ENCODE measurements at places on chromosomes 16 and 17.

DNA sequence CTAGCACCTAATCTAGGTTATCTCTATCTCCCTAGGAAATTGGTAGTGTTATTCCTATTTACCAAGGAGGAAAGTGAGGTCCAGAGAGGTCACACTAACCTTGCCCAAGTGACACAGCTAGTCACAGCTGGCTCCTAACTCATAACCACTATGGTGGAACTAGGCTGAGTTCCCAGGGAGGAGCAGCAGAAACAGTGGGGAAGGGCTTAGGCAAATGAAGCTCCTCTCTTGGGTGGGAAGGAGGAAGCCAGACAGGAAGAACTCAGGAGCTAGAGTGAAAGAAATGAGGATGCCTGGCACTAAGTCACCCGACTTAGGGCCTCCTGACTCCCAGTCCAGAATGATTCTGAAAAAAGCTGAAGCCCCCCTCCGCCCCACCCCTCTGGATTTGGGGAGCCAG lies 34.5 kb downstream of the PSME3IP1 start:
- DNase-seq: no peak

DNA sequence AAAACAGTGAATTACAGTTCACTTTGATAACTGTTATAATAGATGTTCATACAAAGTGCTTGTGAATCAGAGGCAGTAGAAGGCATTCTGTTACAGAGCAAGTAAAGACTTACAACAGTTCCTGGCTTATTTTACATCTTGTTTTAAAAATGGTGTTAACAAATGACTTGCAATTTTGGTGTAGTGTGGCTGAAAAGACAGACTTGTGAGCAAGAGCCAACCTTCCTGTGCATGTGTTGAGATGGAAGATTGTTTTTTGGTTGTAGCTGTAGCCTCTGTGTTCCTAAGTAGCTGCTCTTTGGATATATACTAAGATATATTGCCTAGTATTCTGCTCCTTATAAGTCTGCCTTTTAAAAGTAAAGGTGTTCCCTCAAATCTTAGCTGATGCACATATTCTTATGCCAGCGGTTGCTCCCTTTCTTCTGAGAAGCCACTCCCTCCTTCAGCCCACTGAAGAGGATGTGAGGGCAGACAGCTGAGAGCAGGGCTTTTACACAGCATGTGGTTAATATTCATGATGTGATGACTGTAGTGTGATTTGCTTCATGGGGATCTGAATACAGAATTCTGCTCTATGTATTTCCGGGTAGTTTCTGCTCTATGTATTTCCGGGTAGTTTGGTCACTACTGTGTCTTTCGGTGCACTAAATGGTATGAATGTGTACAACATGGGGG lies 182.3 kb downstream of the PHKB start:
- no peak for DNase-seq

DNA sequence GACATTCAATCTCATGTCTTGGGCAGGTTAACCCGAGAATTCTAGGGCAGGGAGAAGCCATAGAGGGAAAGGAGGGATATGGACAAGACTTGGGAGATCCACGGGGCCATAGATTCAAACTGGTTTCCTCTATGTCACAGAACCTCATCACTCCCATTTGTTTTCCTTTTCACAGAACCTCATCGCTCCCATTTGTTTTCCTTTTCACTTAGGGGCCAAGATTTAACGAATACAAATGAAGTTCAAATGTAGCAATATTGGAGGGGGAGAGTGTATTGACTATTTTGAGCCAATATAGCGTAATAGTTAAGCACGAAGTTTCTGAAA lies 39.3 kb upstream of the LONP2 start:
- no peak for DNase-seq

DNA sequence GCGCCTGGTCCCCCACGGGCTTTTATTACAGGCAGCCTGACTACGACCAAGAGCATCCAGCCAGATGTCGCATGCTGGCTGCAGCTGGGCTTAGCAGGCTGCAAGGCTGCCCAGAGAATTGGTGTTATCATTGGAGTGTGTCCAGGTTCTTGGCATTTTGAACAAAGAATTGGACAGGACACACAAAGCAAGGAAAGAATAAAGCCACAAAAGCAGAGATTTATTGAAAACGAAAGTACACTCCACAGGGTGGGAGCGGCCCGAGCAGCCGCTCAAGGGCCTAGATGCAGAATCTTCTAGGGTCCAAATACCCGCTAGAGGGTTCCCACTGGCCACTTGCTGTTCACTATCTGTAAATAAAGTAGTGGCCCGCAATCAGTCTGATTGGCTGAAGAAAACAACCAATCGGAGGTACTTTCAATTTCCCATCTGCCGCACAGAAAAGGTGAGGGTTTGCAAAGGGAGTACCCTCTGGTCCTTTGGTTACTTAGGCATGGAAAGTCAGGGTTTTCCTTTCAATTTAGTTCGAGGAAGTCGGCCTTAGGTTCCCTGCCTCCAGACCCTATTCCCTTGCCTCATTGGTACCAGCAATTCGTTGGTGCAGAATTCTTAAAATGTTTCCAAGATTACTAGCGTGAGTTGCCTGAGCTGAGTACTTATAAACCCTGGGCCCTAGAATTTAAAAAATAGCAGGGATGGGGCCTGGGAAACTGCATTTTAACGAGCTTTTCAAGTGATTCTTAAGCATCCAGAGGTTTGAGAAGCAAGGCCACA lies 38.5 kb upstream of the CNEP1R1 start:
- no peak for DNase-seq

DNA sequence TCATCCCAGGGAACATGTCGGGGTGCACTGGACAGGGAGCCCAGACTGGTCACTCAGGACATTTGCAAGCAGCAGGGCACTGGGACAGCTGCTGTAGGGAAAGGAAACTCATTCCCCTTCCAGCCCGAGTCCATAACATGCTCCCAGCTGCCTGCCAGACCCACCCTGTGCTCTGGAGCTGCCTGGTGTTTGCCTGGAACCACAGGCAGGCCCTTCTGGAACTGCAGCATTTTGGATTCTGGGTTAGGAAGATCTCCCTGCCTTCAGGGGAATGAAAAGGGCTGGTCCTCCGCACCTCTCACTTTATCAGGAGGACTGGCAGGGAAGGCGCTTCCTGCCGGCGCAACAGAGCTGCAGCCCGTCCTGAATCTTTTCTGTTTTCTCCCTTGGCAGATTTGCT lies 41.2 kb downstream of the MEAK7 start:
- no peak for DNase-seq

DNA sequence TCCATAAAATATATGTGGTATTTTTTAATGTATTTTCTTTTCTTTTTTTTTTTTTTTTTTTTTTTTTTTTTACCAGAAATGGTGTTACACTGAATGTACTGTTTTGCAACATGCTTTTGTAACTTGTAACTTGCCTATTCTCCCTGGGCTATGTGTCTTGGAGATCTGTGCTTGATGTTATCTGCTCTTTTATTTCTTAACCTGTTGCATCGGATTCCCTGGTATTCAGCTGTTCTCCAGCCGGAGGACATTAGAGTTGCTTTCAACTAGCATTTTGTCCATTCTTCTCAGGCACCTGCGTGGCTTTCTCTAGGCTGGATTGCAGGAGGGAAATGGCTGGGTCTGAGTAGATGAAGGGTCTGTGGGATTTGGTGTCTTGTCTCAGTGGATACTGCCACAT lies 47.4 kb downstream of the KATNIP start:
- DNase-seq: no peak

DNA sequence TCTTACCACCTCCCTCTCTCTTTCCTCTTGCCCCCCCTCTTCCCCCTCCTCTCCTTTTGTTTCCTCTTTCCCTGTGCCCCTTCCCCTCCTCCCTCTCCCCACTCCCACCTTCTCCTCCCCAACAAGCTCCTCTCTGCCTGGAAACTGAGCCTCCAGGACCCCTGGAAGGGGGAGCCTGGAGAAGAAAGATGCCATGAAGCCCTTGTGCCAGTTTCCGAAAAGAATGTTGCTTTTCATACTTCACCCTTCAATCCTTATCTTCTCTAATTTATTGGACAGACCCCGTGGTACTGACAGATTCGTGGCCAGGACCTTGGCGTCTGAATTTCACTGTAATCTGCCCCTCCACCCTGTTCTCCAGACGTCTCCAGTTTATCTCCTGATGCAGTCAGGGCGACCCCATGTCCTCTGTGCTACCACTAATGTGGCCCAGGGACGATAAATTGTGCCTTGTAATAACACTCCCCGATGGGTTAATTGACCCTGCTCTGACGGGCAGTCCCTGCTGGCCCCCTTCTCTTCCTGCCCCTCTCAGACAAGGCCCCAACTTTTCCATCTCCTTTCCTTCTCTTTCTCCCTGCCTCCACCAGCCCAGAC lies 138.4 kb upstream of the GSE1 start:
- no peak for DNase-seq

GRCh38 chr17:79355165-79355564 lies 255.7 kb downstream of the RBFOX3 start:
- DNase-seq: no peak

DNA sequence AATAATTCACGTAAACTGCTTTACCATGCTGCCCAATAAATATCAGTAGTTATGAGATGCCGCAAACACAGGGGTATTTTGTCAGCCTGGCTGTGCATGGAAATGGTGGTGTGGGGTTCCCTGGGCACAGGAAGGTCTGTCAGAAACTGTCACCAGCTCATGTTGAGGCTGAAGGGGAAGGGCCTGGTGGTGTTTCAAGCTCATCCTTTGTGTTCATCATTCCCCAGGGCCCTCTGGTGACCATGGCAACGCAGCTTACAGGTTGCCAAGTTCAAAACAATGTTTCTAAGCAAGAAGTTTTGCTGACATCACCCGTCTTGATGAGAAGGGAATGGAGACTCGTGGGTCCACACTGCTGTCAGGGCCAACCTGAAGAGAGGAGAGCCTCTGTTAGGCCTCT lies 348.9 kb upstream of the C16orf82 start:
- peak; percentile 1 for DNase-seq

DNA sequence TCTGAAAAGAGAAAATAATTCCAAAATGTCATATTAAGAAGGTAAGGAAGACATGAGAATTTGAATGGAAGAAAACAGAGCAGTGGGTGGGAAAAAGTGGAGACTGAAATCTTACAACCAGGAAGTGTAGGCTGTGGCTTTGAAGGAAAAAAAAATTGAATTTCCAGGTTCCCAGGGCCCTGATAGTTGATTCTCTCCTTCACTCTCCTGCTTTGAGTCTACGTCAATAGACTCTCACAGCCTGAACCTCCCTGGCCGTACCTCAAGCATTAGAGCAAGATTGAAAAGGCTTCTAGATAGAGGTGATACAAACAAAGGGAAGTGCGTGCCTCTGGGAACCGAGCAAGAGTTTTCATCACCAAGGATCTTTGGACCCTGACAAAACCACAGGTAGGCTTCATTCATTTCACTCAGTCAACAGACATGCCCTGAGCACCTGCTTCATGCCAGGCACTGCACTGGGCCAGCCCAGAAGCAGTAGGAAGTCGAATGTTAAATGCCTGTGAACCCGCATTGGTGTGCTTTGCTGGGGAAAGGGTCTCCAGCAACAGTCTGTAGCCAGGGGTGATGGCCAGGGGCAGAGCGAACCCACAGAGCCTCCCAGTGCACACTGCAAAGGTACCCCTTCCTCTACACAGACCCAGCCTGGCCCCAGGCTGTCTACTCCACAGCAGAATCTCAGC lies 163.9 kb downstream of the SLC39A11 start:
- DNase-seq: no peak

GRCh38 chr17:6554342-6554741 lies 2.0 kb downstream of the PITPNM3 start:
- no peak for DNase-seq

DNA sequence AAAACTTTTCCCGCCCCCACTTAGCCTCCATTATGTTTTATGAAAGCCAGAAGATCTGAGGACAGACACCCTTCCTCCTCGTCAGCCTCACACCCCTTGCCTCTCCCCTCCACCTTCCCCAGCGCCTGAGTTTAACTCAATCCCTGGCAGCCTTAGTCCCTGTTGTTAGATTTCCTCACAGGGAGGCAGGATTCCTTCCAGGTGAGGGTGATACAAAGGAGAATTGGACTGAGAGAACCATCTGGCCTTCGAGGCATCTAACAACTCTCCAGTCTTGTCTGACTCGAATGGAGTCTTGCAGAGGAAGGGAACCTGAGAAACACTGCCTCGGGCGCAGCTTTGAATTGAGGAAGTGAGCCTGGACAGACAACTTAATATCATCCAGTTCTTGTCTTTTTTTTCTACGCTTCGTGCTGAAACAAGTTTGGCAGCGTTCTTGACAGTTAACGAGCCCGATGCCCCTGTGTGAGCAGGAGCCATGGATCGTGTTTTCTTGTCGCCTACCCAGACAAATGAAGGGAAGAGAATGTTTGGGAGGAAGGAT lies 1.3 kb upstream of the ZNF768 start:
- DNase-seq: peak; percentile 89

DNA sequence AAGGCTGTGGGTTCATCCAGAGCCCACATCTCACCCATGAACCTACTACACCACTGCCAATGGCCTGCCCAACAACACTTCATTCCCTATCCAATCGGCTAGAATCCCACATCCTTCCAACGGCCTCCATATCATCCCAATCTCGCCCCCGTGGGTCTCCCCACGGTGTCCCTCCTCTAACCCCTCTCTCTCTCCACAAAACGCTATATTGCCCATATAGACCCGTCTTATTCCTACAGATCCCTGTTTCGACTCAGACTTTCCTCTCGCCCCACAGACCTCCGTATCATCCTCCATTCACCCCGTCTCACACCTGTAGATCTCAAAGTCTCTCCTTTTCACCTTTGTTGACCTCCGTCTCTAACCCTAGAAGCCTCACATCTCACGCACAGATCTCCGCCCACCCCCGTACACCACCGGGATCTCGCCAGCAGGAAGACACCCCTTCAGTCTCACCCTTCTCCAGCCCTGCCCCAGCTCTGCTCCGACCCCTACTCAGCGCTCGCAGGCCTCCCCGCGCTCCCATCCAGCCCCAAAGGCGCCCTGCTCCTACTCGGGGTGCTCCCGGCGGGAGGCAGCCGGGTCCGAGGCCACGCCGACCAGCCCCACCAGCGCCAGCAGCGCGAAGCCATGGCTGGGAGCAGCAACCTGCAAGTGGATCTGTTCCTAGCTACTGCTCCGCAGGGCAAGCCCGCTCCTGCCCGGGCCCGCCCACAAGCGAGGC lies at the start of gene FDXR:
Gene FDXR, minus strand, starts transcription at position 682 of the 724 bp plus-strand sequence. Its CDS starts 50 bp downstream, at position 632.
- DNase-seq: no peak

- peak; percentile 63 for DNase-seq
Observed at GRCh38 chr16:82653550-82654511, 27.1 kb downstream of the CDH13 start.

GRCh38 chr16:2904100-2904921 lies 7.4 kb upstream of the FLYWCH1 start:
- peak; percentile 90 for DNase-seq

DNA sequence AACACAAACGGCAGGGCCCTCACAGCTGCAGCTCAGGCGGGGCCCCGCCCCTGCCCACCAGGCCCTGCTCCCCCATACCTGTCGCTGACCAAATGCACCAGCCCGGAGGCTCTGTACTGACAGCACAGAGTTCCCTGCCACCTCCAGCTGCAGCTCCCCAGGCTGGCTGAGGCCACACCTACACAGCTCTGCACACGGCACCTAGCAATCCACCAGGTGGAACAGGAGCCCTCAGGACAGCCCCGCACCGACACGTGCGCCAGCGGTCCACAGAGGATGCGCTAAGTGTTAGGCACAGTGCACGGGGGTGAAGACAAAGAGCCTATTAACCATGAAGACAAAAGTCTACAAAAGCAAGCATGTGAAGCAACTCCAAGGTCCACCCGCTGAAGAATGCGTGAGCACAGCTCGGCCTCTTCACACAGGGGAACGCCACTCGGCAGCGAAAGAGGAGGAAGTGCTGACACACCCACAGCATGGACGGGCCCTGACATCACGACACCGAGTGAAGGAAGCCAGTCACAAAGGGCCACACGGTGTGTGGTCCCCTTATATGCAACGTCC lies 5.4 kb downstream of the ZCCHC14 start:
- no peak for DNase-seq

Measured in NB4 (cell line).